CD4-positive, alpha-beta T cell treated with Interleukin-10 for 1 hour (primary cell): ENCODE measurements at places on chromosomes 6 and 20.

GRCh38 chr20:17093782-17094181 is 133.1 kb upstream of the PCSK2 start:
- DNase-seq = no peak

DNA sequence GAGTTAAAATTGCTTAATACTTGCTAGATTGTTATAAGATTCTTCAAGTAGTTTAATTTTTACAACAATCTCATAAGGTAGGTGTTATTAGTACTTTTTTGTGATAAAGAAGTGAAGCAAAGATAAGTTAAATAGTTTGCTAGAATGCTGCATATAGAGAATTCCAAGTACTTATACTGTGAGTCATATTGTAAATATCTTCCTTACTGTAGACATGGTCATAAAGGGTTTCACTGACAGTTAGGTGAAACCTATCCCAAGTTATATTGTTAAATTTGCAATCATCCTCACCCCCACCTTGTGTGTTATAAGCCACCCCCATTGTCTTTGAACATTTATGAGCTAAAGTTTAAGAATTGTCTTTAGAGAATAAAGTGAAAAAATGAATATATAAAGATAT is 142.0 kb downstream of the FAM83B start:
- no peak for DNase-seq

DNA sequence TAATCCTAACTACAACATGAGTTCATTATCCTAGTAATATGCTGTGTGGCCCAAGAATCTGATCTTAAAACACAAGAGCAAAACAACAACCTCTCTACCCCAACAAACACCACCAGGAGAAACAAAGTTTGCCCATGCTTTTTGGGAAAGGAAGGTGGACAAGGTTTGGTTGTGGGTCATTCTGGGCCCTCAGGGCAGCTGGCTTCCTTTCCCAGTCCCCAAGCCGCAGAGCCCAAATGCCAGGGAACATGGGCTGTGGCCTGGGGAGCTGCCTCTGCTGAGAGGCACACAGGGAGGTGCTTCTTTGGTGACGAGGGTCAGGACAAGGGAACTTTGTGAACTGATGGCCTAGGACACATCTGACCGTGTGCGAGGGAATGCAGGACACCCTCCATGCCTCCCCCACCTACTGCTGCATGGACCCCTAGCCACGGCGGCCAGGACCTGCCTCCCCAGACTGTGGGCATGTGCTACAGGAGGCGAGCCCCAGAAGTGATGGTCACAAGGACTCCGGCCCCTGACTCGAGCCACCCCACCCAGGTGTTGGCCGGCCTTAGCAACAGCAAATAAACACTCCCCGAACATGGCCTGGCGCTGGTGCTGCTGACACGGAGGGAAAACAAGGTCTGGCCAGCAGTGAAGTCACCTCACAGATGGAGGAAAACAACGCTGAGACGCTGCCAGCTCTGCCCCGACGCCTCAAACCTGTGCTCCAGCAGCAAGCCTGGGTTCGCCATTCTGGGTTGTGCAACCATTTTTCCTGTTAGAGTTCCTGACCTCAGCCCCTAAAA is 55.6 kb downstream of the RRBP1 start:
- DNase-seq = no peak

DNA sequence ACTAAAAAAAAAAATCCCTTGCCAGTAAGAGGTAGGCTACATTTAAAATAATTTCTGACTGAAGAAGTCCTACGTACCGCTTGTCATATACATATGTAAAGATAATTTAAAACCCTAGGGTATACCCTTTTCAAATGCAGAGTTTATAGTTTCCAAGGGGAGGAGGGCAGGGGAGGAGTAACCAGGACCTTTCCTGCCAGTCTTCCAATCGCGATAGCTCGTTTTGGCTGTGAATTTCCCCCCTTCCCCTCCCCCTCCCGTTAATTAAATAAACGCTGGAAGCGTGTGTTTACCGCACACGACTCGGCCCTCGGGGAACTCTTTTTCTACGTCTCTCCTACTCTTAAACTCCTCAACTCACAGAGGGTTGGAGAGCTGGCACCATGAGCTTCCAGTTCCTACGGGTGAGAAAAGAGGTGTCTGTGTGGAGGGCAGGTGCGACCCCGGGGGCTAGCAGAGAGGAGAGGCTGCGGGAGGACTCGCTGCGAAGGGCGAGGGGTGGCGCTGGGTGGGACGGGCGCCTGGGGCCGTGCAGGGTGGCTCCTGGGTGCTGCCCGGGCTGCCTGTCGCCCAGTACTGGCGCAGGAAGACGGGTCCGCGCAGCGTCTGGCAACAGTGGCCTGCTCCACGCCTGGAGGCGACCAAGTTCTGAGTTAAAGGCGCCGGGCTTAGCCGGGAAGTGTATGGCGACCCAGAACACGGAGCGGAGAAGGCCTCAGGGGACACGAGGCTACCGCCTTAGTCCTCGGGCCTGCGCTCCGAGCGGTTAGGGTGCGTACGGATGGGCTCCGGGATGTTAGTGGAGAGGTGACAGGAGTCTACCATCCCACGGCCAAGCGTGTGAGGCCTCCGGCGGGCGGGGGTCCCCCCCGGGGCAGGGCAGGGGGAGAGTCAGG is 4.1 kb upstream of the TFAP2C start:
- DNase-seq = no peak

- DNase-seq = peak; percentile 79
Observed at GRCh38 chr6:166958926-166959861, 2.8 kb upstream of the RNASET2 start.

DNA sequence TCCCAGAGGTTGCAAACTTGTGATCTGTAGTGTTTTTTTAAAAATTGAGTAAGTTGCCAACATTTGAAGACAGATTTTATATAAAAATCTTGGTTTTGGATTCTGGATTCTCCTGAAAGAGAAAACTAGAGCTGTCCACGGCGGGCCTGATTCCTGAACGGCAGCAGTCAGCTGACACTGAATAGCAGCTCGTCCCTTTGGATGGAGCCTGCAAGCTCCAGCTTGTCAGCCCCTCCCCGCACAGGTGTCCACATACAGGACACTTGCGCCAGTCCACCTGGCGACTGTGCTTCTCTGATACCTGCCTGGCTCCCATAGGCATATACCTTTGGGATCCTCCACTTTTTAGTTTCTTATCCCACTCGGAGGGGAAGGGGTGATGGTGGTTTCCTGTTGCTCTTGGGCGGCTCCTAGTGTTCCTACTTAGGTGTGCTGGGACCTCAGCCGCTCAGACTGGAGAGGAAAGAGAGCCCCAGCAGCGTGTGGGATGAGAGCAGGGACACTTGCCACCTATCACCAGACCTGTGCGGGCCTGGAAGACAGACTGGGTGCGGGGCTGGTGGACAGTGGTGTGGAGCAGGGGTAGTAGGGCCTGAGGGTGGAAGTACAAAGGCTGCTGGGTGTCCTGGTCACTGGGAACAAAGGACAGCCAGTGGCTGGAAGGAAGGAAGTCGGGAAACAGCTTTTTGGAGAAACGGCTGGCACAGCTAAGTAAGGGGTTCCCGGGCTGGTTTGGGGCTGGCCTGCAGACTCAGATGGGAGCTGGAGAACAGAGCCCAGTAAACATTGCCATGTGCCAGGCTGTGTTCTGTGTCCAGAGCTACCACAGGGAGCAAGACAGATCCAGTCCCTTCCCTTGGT is 18.3 kb downstream of the GHRH start:
- no peak for DNase-seq

DNA sequence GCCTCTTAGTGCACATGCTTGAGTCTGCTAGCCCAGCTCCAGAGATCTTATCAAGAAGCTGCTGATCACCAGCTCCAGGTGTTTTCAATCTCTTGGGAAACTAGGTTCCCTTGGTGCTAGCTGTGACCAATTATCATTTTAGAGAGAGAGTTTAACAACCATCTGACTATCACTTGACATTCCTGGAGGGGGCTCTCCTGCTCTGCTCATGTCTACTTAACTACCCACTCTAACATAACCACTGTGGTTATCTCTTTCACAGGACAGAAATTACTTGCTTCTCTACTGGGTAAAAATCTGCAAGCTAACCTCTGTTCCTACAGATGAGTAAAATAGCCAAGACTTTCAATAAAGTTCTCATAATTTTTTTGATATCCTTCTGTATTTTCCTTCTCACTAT is 823.4 kb upstream of the GJE1 start:
- DNase-seq = peak; percentile 23

DNA sequence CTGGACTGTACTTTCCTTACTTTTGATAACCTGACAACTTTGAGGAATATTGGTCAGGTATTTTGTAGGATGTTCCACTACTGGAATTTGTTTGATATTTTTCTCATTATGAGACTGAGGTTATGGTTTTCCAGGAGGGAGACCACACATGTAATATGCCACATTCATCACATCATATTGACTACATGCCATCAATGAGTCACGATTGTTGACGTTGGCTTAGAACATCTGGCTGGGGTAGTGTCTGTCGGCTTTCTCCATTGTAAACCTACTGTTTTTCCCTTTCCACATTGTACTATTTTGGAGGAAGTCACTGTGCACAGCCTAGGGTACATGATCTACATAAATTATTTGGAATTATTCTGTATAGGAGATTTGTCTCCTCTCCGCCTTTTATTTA is 1.4 kb upstream of the STX11 start:
- no peak for DNase-seq

DNA sequence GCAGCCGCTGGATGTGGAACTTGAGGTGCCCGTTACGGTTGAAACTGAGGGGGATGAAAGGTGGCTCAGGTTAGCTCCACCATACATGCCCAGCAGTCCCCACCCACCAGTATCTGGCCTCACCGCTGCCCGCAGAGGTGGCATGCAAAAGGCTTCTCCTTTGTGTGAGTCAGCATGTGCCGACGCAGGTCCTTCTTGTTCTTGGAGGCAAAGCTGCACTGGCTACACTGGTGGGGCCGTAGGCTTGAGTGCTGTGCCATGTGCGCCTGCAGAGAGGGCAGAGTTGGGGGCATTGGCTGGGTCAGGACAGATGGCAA is 15.8 kb downstream of the PCIF1 start:
- no peak for DNase-seq

GRCh38 chr6:20952699-20953474 is 418.6 kb downstream of the CDKAL1 start:
- no peak for DNase-seq

- DNase-seq = no peak
Observed at GRCh38 chr6:9494864-9495263, 920.0 kb downstream of the TFAP2A start.

DNA sequence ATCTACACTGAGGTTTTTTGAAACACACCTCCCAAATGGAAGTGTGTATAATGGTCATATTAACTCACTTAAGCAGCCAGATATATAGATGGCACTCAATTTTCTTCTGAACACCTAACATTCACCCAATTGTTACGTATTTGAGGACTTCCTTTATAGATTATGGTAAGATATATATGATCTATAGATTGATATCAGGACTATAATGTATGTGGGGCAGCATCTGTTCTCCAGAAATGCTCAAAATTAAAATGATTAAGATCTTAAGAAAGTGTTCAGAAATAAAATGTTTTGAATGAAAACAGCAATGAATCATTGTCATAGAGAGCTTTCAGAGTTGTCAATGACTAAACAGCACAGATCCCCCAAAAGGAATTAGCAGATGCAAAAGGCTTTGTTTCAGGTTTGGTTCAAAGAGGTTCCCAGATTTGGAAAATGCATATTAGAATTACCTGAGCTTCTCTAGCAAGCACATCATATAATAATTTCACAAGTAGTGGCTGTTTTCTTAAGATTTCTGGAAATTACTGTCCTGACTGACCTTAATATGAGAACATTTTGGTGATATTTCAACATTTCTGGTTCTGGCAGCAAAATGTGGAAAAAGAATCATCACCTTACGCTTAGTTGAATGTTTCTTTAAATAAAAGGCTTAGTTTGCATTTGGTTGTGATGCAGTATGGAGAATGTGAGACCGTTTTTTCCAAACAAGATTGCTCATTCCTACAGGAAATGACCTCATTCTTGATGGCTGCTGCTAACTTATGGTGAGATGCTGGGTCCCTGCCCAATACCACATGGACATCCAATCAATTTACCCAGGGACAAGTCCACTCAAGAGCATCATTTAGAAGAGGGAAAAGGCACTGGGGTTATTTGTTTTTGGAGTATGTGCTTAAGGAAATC is 31.5 kb downstream of the TRAF3IP2 start:
- DNase-seq = no peak

DNA sequence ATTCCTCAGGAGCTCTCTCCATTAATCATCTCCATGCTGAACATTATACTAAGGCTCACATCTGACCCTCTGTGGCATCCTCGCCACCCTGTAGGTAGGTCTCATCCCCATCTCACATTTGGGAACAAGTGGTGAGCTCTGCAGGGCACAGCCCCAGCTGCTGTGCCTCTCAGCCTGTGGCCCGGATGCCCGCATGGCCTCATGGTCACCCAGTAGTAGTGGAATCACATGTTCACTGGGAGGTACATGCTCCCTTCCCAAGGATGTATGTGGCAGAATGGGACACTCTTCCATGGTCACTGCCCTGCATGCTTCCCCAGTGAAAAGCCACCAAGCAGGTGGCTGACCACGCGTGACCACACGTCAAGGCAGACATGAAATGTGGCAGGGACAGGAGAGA is 26.3 kb upstream of the APMAP start:
- DNase-seq = no peak

DNA sequence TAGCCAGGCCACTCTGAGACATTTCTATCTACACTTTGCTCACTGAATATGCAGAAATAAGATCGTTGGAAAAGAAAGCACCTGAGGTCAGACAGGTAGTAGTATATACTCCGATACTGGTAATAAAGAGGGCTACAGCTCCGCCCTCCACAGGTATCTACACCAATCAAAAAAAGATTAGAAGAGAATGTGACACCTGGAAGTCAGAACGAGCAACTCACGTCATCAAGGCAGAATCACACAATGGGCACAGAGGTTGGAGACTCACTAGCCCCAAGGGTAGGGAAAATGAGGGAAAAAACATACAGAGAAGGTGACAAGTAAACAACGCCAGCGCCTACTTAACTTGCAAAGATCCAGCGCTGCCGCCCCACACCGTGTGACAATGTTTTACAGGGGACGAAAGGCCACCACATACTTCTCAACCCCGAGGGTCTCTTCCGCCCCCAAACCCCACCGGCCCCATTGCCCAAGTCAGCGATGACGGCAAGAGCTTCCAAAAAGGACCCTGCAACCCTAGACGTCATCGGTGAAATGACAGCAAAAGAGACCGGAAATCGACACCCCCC is 653 bp downstream of the LMBRD1 start:
- peak; percentile 84 for DNase-seq

DNA sequence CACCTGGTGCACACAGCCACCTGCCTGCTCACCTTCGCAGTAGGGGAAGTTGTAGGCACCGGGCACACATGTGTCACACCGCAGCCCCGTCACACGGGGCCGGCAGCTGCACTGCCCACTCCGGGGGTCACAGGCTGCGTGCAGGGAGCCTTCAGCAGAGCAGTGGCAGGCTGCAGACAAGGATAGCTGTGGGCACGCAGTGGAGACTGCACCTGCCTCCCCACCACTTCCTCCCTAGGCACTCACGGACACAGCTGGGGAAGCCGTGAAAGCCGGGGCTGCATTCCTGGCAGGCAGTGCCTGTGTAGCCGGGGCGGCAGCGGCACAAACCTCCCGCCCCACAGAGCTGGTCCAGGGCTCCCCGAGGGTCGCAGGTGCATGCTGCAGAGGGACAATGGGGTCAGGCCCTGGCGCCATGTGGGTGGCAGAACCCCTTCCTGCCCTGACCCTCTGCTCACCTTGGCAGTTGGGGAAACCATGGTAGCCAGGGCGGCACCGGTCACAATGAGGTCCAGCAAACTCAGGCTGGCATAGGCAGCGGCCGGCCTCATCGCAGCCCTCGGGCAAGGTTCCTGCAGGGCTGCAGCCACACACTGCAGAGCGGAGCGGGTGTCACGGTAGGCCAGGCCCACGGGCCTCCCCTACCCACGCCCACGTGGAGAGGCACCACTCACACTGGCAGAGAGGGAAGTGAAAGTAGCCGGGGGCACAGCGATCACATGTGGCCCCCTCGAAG is 29.4 kb downstream of the LAMA5 start:
- no peak for DNase-seq
